ENCODE measurements at places on chromosomes 16 and 17.

GRCh38 chr17:21200590-21201297 lies 13.2 kb downstream of the TMEM11 start:
- DNase-seq, result no peak

DNA sequence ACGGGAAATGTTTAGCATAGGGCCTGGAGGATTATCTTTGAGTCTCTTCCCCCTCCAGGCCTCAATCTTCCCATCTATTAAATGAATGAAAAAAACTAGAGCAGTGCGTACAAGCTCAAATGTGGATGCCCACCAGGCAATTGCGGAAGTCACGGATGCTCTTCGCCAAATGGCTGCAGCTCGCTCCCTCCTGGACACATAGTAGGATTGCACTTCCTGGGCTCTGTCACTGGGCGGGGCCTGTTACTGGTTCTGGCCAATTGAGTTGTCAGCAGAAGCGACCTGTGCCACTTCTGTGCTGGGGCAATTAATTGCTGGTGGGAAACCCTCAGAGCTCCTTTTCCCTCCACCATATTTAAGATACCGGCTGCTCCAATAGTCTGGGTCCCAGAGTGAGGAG lies 168.2 kb upstream of the IRX6 start:
- no peak for DNase-seq

DNA sequence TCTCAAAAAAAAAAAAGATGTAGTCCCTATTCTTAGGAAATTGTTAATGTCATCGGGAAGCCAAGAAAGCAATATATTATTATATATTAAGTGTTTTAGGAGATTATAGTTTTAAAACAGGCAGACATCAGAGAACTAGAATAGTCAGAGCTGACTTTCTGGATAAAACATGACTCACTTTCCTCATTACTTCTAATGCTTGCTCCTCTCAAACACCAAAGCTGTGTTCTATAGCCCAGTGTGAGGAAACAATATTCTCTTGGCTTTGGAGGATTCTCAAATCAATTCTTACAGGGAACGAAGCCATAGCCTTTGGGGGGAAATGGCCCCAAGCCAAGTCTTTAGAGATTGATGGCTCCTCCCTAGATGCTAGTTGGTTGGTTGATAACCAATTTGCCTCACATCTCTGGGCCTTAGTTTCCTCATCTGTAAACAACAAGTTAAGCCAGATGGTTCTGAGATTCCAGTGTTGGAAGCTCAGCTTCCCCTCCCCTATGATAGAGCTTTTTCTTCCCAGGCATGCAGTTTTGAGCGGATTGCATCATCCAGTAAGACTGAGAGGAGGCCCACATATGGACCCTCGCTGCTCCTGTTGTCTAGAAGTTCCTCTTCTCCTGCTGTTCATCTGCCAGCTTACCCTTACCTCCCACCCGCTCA lies 12.4 kb downstream of the NMT1 start:
- peak; percentile 45 for DNase-seq

DNA sequence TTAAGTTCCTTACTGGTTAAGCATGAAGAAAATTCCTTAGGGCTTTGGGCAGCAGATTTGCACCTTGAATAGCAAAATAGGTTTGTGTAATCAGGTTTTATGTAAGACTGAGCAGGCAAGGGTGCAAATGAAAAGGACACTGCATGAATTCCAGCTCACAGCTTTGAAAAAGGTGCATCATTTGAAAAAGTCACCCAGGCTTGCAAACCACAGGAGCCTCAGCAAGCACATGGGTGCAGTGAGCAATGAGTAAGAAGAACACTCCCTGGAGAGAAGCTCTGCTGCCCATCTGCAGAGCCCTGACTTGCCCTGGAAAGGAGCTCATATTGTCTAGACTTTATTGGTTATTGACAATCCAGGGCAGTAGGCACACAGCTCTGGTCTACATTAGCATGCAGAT lies 165.6 kb upstream of the KCNJ16 start:
- no peak for DNase-seq

- DNase-seq, result no peak
These were observed 16.3 kb downstream of the CARHSP1 start for GRCh38 chr16:8852534-8852933.

DNA sequence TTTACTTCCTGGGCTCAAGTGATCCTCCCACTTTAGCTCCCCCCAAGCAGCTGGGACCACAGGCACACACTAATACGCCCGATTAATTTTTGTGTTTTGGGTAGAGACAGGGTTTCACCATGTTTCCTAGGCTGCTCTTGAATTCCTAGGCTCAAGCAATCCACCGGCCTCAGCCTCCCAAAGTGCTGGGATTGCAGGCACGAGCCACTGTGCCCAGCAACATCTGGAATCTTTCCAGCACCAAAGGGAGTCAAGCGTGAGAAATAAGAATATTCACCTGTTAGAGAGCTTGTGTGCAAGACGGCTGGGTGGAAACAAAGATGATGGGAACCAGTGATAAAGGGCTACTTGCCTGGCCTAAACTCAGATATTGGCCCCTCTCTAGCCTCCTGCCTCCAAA lies 14.2 kb upstream of the ALOX12B start:
- DNase-seq, result no peak

DNA sequence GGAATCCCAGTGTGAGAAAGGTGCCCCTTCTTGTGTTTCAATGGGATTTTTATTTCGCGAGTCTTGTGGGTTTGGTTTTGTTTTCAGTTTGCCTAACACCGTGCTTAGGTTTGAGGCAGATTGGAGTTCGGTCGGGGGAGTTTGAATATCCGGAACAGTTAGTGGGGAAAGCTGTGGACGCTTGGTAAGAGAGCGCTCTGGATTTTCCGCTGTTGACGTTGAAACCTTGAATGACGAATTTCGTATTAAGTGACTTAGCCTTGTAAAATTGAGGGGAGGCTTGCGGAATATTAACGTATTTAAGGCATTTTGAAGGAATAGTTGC lies 567 bp downstream of the UBB start:
- DNase-seq, result no peak
